ENCODE measurements at places on chromosomes 7 and 10.

DNA sequence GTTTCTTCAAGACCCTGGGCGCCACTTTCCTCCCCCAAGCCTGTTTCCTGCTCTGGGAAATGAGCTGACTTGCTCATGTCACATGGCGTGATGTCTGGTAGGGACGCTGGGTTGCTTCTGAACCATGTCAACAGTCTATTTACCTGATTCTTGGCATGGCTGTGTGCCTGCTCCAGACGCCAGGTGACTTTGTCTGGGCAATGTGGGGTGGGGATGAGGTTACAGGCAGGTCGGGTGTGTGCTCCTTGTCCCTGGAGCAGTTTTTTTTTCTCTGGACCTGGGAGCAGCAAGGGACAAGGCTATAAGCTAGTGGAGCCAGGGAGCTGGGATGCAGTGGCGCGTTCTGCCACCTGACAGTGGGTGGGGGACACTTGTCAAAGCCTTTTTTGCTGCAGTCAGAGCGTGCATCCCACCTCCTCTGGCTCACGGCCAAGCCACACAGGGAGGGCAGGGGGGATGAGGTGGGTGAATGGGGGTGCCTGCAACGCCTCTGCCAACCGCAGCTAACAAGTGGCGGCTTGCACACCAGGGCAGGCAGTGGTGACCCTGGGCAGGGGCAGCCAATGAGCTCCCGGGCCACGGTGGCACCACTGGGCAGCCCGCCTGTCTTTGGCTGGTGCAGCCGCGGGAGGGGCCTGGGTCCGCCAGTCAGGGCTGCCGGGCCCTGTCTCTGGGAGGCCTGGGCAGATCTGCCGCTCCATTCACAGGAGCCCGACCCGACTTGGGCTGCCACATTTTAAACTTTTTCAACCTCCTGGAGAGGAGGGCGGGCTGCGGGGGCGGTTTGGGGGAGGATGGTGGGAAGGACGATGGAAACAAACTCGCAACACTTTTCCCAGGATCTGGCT, 22.9 kb downstream of the DNAJB12 start:
- peak; percentile 49 for DNase-seq

DNA sequence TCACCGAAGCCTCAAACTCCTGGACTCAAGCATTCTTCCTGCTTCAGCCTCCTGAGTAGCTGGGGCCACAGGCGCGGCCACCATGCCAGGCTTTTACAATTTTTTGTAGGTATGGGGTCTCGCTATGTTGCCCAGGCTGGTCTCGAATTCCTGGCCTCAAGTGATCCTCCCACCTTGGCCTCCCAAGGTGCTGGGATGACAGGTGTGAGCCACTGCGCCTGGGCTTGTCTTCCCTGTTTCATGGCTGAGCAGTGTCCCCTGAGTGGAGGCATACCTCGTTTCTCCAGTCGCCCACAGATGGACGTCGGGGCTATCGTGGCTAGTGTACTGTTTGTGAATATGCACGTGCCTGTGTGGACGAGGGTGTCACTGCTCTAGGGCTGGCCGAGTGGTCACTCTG, 11.3 kb downstream of the INPP5A start:
- DNase-seq = no peak

DNA sequence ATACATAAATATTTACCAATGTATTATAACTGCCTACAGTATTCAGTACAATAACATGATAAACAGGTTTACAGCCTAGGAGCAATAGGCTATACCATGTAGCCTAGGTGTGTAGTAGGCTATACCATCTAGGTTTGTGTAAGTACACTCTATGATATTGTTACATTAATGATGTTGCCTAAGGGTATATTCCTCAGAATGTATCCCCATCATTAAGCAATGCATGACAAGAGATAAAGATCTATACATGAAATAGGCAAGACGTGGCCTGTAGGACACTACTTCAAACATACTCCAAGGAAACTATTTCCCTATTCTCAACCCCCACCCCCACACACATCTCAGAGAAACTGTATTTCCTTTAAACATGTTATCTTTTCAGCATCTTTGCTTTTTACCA, 15.3 kb upstream of the ADAM22 start:
- DNase-seq = no peak

GRCh38 chr7:143363016-143363937, 764 bp upstream of the FAM131B start:
- DNase-seq = no peak

GRCh38 chr10:129360046-129360445, 107.0 kb upstream of the MGMT start:
- DNase-seq = no peak

- DNase-seq = no peak
Measured at GRCh38 chr7:111858331-111858730, 296.0 kb upstream of the IMMP2L start.

DNA sequence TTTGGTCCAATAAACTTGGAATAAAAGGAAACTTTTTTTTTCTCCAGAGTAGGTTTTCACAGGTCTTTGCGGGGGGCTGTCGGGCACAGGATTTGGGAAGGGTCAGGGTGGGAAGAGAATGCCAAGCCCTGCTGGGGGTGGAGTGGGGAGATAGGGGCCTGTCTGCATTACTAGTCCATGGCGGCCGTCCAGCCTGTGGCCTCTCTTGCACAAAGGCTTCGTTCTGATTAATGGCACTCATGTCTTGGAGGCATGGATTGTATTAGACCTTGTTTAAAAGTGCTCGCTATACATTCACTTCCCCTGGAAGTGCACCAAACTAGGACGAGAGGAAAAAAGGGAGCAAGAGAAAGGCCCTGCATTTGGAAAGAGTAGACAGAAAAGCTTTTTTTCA, 37.2 kb downstream of the LRMDA start:
- DNase-seq = no peak
